ENCODE measurements at places on chromosomes 6 and 20.

- DNase-seq, result no peak
These were observed 510.5 kb downstream of the PHF3 start for GRCh38 chr6:64146094-64146493.

GRCh38 chr6:49806145-49806544 lies 19.1 kb upstream of the PGK2 start:
- no peak for DNase-seq

- no peak for DNase-seq
These were observed 532.3 kb downstream of the MAFB start for GRCh38 chr20:40156600-40157317.

DNA sequence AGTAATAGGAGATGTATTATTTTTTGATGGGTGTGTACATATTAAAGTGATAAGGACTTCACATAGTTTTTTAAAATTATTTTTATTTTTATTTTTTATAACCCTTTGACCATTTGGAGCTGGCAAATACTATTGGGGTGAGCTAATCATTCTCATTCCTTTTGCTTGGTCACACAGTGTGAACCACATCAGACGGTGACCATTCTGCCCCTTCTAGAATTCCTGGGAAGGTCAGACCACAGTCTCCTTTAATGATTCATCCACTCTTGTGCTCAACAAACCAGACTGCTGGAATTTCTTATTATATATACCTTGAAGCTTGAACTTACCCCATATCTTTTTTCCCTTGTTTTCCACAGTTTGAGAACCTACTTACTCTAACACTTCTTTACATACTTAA lies 23.9 kb upstream of the PRL start:
- DNase-seq, result no peak

- DNase-seq, result peak; percentile 79
These were observed 39.2 kb upstream of the ZNF831 start for GRCh38 chr20:59124296-59125029.

DNA sequence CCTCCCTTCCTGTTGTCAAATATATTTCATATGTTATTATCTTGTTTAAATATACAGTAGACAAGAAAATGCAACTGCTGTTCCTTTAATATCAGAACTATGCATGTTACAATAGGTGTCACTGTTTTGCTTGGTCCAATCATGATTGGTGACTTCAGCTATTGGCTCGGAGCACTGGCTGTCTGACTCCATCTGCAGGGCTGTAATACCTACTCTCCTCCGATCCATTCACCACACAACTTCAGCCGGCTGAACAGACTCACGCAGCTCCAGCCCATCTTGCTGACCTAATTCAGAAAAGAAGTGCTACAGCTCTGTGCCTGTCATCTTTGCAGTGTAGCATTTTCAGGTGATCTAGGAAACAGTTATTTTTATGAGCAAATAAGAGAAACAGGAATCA lies at the start of gene BTBD3:
Gene BTBD3, plus strand, starts transcription at position 231 of the 400 bp plus-strand sequence. CDS start 383 bp downstream, outside the sequence.
- DNase-seq, result peak; percentile 89

- DNase-seq, result no peak
These were observed 71.7 kb upstream of the ZMYND8 start for GRCh38 chr20:47428164-47428563.

DNA sequence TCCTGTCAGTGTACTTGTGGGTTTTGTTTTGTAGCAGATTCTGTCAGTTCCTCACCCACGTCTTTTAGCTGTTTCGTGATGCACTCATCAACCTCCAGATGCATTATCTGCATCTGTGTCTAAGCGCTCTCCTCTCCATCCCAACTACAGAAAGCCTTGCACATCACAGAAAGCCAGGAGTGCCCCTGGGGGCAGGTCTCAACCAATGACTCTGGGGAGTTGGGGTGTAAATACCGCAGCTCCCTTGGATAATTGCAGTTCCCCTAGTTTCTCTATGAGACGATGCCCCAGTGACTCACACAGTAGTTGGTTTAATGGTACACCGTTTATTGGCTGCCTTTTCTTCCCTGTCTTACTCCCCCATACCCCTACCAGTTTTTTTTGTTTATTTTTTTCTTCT lies 158.1 kb downstream of the SOX4 start:
- DNase-seq, result no peak

- no peak for DNase-seq
These were observed 78.1 kb upstream of the FAM83B start for GRCh38 chr6:54768494-54768893.

Measured in cerebellar nuclear complex (tissue), 1 donor.